ENCODE measurements at places on chromosomes 5 and 9.

GRCh38 chr5:13673511-13673910 is 271.0 kb downstream of the DNAH5 start:
- no peak for DNase-seq

DNA sequence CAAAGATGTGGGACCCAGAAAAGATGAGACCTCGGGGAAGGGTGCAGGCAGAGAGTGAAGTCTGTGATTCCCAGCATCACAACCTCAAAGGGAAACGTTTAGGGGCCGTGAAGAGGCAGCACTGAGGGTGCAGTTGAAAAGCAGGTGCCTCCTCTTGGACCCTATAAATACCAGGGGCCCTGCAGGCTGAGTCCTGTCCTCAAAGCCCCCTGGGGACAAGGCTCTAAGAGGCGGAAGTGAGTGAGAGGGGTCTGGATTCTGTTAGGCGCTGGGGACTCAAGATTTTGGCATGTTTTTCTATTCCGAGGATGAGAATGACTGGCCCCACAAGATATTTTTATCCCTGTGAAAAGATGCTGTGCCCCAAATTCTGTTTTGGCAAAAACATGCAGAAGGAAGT is 107.8 kb downstream of the THBS4 start:
- DNase-seq = no peak

DNA sequence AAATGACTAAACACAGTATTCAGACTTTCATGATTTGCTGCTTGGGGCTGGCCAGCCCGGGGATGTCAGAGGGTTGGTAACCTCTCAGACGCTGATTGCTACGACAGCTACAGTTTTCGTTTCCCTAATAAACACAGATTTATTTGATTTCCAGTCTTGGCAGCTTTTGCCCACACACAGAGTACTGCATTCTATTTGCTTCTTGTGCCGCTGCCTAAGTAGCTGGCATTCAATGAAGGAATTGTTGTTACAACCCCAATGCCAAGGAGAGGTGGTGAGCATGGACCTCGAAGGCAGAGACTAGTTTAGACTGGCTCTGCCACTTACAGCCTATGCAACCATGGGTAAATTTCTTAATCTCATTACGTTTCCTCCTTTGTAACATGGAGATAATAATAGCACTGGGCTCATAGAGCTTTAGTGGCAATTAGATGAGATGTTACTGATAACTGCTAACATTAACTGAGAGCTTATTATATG is 247.1 kb upstream of the PANK3 start:
- DNase-seq = no peak

GRCh38 chr5:57302164-57302563 is 128.3 kb downstream of the GPBP1 start:
- no peak for DNase-seq

- no peak for DNase-seq
These were observed 115.4 kb downstream of the EGFLAM start for GRCh38 chr5:38373743-38374142.

- no peak for DNase-seq
These were observed 57.3 kb upstream of the DMRT1 start for GRCh38 chr9:784202-784601.

DNA sequence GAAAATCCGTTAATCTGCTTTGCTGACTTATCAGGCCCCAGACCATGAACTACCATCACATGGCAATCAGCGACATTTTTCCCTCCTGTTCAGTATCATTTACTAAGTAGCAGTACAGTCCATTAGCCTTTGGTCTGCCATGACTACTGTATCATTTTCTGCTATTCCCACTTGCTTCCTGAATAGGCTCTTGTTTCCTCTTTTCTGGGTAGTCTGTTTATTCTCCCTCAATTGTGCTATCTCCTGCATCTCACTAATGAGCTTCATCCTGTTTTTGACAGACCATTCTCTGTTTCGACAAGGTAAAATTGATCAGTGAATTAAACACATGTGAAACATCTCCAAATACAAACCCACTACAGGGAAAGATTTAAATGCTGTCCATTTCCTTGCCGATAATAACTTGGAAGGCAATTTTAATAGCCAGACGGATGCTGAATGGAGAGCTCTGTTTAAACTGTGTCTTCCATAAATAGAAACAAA is 263.5 kb upstream of the ANKRD55 start:
- no peak for DNase-seq

DNA sequence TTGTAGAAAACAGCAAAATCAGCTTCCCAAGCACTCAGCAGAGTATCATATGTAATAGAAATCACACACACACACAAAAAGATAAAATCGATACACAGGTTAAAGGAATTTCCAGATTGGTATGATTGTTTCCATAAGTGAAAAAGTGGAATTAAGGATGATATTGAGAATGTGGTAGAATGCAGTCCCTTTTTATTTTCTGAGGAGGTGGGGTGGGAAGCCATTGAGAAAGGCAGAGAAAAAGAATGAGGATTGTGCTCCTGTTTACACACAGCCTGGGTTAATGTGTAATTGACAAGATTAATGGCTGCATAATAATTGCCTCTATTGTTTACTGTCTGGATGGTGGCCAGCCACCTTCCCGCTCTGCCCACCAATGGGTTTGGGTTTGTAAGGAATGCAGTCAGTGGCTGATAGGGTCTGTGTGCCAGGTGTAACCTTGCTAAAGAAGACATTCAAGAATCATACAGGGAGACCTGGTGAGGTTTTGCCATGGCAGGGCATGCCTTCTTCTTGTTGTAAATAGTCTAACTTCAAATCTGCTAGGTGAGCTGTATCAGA is 177.2 kb upstream of the MAP3K1 start:
- DNase-seq = no peak

DNA sequence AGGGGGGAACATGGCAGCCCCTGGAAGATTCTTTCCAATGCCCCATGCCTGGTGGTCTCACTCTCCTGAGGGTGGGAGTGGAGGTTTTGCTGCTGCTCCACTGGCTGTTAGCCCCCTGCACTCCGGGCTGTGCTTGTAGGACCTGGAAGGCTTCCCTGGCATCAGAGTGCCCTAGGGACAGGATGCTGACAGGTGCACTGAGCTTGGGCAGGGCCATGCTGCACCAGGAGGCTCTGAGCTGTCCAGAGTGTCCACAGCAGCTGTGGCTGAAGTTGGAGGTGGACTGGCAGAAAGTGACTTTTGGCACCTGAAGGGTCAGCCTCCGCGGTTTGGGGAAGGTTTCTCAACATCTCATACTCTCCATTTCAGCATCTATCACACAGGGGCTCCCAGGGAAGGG is 249.1 kb downstream of the GADD45G start:
- no peak for DNase-seq

DNA sequence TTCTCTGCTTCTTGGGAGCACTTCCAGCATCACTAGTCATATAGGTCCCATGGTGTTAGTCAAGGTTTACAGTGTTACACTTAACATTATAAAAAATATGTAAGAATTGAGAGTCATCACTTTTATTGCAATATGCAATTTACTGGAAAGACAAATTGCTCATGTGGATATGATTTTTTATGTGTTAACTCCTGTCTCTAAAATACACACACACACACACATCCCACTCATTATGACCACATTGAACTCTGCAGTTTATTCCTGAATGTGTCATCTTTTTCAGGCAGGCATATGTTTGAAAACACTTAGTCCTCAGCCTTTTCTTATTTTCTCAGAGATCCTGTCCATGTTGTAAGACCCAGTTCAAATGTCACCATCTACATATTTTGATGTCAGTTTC is 148.5 kb upstream of the MRPS30 start:
- DNase-seq = no peak

GRCh38 chr9:91805031-91805430 is 145.0 kb downstream of the ROR2 start:
- no peak for DNase-seq

- no peak for DNase-seq
These were observed 93.1 kb downstream of the SAXO1 start for GRCh38 chr9:18939943-18940342.

- DNase-seq = no peak
These were observed 58.3 kb downstream of the EGFLAM start for GRCh38 chr5:38316544-38317224.

Measured in left cardiac atrium (tissue), 4 donors.